IPS DF 6.9 (cell line): ENCODE measurements at places on chromosomes 16 and 17.

- no peaks in the 10 kb centered on the region for H3K4me1 ChIP-seq
- no peak overlapping the region for H3K4me3 ChIP-seq
- H3K27me3 ChIP-seq: no peaks in the 10 kb centered on the region
- DNase-seq: no peak
These were observed 937.7 kb downstream of the CDH11 start for GRCh38 chr16:64184156-64184555.

DNA sequence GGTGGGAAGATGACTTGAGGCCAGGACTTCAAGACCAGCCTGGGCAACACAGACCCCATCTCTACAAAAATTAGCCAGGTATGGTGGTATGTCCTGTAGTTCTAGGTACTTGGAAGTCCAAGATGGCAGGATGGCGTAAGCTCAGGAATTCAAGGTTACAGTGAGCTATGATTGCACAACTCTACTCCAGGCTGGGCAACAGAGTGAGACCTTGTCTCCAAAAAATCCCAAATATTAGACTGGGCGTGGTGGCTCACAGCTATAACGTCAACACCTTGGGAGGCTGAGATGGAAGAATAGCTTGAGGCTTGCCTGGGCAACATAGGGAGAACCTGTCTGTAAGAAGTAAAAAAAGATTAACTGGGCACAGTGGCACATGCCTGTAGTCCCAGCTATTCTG is 30.8 kb downstream of the SUZ12 start:
- no peaks in the 10 kb centered on the region for H3K4me1 ChIP-seq
- H3K4me3 ChIP-seq: no peak overlapping the region
- no peak overlapping the region for H3K27ac ChIP-seq
- peaks cover 6% of the 10 kb centered on the region; the same call in 1 of the 2 replicates for H3K36me3 ChIP-seq

DNA sequence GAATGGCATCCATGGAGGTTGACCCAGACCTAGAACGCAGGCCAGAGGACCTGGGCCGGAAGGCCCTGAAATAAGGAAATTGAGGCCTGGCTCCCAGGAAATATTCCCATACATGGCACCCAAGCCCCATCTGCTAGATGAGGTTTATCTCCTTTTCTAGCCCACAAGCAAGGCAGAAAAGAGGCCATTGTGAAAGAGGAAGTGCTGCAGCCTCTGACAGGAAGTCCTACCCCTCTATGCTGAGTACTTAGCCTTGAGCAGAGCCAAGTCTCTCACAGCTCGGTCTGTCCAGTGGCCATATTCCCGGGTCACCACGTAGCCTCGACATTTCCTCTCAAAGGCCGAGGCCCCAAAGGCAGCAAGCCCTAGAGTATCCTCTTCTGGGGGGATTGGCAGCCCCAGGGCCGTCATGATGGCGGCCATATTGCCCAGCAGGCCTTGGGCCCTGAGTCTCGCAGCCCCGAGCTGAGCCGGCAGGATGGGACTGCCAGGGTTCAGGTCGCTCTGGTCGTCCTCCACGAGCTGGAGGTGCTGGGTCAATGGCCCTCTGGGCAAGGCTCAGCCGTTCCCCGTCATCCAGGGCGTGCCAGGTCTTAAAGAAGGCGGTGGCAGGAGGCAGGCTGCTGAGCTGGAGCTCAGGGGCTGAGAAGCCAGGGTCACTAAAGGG is 7.8 kb downstream of the CTF1 start:
- peaks cover 4% of the 10 kb centered on the region for H3K4me1 ChIP-seq
- no peak for DNase-seq
- no peaks in the 10 kb centered on the region for H3K27me3 ChIP-seq
- no peaks in the 10 kb centered on the region for H3K36me3 ChIP-seq
- no peak overlapping the region for H3K4me3 ChIP-seq

DNA sequence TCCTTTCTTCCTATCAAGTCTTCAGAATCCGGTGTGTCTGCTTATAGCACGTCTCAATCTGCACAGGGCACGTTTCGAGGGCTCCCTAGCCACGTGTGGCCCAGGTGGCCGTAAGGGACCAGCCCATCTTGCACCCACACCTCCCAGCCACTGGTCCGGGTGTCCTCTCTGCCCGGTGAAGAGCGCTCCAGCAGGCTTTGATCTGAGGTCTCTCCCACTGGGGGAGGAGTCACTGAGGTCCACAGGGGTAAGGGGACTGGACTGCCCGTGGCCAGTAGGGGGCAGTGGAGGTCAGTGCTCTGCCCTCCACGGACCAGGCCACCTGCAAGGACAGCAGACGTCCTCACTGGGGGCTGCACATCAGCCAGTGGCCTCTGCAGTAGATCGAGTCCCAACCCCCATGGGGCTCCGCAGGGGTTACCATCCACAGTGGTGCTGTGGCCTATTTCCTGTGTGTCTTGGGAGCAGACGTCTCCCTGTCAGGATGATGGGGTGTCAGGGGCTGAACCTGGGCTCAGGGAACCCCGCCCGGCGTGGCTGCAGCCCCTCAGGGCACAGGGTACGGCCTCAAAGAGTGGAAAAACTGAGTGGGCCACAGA is 204.1 kb upstream of the CIBAR2 start:
- no peak overlapping the region for H3K4me3 ChIP-seq
- no peak overlapping the region for H3K27ac ChIP-seq
- no peaks in the 10 kb centered on the region for H3K27me3 ChIP-seq
- no peaks in the 10 kb centered on the region for H3K36me3 ChIP-seq
- peaks cover 12% of the 10 kb centered on the region for H3K4me1 ChIP-seq

DNA sequence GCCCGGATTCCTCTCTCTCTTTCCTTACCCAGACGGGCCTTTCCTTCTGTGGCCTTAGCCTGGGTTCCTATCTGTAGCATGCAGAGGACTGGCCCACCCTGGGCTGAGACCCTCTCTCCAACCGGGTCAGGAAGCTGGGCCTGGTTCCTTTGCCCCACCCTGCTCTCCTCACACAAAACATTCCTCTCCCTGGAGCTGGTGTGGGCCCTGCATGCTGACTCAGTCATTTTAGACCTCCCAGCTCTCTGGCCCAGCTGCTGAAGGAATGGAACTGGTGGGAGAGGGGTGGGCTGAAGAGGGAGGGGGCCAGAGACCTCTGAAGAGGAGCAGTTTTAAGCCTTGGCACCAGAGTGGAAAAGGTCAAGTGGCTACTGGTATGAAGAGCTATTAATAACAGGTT is 957 bp downstream of the MYL4 start:
- no peaks in the 10 kb centered on the region for H3K27me3 ChIP-seq
- no peak overlapping the region for H3K27ac ChIP-seq
- no peaks in the 10 kb centered on the region for H3K4me1 ChIP-seq
- H3K36me3 ChIP-seq: no peaks in the 10 kb centered on the region
- H3K4me3 ChIP-seq: no peak overlapping the region

DNA sequence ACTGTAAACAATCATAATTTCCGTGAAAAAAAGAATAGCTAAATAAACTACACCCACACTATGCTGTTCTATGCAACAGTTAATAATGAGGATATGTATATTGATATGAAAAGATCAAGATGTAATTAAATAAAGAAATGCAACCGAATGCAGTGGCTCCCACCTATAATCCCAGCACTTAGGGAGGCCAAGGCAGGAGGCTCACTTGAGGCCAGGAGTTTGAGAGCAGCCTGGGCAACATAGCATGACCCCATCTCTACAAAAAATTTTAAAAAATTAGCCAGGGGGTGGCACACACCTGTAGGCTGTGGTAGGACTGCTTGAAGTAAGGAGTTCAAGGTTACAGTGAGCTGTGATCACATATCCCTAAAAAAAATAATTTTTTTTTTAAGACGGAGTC is 14.9 kb downstream of the CENPV start:
- no peak overlapping the region for H3K4me3 ChIP-seq
- no peak overlapping the region for H3K27ac ChIP-seq
- H3K27me3 ChIP-seq: no peaks in the 10 kb centered on the region
- peaks cover 6% of the 10 kb centered on the region for H3K36me3 ChIP-seq
- H3K4me1 ChIP-seq: no peaks in the 10 kb centered on the region

GRCh38 chr16:83458612-83459011 is 349.2 kb upstream of the HSBP1 start:
- no peaks in the 10 kb centered on the region for H3K27me3 ChIP-seq
- no peak for DNase-seq
- H3K4me3 ChIP-seq: no peak overlapping the region
- no peaks in the 10 kb centered on the region for H3K4me1 ChIP-seq
- no peak overlapping the region for H3K27ac ChIP-seq

- no peak for DNase-seq
- peaks cover 5% of the 10 kb centered on the region; the same call in 1 of the 2 replicates for H3K4me1 ChIP-seq
- H3K4me3 ChIP-seq: no peak overlapping the region
- no peaks in the 10 kb centered on the region for H3K27me3 ChIP-seq
These were observed 14.4 kb upstream of the ABCC3 start for GRCh38 chr17:50620237-50620636.

DNA sequence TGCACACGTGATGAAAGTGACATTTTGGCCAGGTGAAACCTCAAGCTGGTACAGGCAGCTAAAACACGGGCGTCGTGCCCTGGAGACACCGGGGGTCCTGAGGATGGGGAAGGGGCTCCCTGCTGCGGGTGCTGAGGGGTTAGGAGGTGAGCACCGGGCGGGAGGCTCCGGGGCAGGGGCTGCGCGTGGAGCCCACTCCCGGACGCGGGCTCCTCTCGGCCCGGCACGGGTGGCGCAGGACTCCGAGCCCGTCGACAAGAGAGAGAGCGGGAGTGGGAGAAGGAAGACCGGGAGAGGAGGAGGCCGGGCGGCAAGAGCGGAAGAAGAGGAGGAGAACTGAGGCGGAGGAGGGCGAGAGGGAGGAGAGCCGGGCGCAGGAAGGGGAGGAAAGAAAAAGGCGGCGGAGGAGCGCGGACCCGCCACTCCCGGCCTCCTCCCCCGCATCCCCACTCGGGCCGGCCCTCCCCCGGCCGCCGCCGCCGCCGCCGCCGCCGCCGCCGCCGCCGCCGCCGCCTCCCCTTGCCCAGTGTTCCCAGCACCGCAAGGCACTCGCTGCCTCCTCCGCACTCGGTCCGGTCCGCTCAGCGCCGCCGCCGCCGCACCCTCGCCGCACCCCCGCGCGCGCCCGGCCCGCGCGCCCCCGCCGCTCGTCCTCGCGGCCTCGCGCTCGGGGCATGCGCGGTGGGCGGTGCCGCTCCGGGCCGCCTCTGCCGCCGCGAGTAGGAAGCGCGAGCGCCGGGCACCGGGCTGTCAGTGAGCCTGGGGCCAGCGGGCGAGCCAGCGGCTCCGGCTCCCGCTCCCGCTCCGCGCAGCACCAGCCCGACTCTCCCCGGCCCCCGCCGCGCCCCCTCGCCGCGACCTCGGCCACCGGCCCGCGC is at the start of gene PRKCA:
PRKCA (plus strand) TSS at position 750 of the 878 bp plus-strand sequence.
- no peak for DNase-seq
- peak within 1 kb of the TSS; percentile 58 for H3K4me3 ChIP-seq
- H3K4me1 ChIP-seq: peaks cover 4% of the 10 kb centered on the region; the same call in 1 of the 2 replicates
- H3K27me3 ChIP-seq: peaks cover 2% of the 10 kb centered on the region; the same call in 1 of the 2 replicates
- no peak within 1 kb of the TSS for H3K27ac ChIP-seq

DNA sequence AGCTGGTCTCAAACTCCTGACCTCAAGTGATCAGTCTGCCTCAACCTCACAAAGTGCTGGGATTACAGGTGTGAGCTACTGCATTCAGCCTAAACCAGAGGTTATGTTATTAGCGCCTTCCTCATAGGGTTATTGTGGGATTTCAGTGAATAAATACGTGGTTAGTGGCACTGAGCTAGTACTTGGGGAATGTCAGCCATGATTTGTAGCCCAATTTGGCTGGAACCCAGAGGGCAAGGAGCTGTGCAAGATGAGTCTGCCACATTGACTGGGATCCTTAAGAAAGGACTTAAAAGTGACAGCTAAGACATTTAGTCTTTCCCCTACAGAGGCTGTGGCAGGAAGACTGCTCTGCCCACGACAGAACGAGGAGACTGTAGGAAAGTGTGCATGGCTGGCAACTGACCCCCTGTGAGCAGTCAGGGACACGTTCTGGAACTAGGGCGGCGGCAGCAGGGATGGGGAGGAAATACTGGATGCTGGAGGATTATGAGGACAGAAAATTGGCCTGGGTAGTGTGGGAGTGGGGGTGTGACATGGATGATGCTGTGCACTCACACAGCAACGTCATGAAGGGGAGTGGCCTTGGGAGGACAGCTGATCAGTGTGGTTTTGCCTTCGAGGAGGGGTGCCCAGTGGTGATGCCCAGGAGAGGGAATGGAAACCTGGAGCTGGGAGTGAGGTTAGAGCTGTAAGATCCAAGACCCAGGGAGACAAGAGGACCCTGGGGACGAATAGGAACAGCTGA is 14.6 kb downstream of the ATP5PD start:
- H3K36me3 ChIP-seq: no peaks in the 10 kb centered on the region
- no peak for DNase-seq
- no peak overlapping the region for H3K27ac ChIP-seq
- H3K27me3 ChIP-seq: no peaks in the 10 kb centered on the region

DNA sequence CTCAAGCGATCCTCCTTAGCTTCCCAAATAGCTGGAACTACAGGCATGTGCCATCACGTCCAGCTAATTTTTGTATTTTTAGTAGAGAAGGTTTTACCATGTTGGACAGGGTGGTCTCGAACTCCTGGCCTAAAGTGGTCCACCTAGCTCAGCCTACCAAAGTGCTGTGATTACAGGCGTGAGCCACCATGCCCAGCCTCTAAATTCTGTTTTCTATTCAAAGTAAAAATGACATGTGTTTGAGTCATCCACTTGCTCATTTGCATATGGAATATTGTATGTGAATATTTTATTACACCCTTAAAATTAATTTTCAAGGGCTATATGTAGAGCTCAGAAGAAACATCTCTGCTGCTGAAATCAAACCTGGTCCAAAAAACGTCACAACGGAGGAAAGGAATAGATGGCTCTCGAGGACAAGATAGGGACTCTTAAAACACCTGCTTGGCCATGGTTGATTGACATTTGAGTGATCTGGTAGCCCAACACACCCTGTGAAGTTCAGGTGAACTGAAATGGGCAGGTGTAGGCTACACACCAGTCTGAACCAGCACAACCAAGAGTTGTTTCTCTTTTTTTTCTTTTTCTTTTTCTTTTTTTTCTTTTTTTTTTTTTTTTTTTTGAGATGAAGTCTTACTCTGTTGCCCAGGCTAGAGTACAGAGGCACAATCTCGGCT is 51.1 kb downstream of the SF3B3 start:
- no peaks in the 10 kb centered on the region for H3K4me1 ChIP-seq
- H3K27ac ChIP-seq: no peak overlapping the region
- no peak overlapping the region for H3K4me3 ChIP-seq

DNA sequence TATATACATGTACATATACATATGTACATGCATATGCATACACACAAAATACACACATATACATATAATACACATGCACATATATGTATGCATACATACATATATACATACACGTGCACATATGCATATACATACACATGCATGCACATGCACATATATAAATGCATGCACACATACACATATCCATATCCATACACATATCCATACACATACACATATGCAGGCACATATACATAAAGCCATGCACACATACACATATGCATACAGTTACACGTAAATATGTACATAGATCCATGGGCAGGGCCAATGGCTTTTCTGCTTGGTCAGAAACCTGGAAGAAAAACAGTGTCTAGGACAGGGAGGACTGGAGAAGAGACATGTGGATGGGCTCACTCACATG is 23.9 kb upstream of the USP10 start:
- H3K27me3 ChIP-seq: no peaks in the 10 kb centered on the region
- H3K4me1 ChIP-seq: no peaks in the 10 kb centered on the region
- DNase-seq: no peak
- no peak overlapping the region for H3K27ac ChIP-seq
- H3K36me3 ChIP-seq: no peaks in the 10 kb centered on the region

DNA sequence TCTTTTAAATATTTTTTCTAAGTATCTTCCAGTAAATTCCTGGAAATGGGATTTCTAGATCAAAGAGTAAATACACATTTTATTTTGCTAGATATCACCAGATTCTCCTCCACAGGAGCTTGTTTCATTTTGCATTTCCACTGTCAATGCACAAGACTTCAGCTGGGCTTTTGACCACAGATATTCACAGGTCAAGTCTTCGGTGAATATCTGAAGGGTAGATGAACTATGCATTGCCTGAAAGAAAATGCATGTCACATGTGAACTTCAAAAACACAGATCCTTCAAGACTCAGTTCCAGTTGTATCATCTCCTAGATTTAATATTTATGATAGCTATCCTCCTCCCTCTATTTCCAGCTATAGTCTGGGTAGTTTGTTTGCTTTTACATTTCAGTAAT is 963.6 kb upstream of the GOT2 start:
- H3K36me3 ChIP-seq: no peaks in the 10 kb centered on the region
- no peak overlapping the region for H3K4me3 ChIP-seq
- no peak for DNase-seq
